ENCODE measurements at places on chromosomes 4 and X. TPM values are rescaled to one million over a fixed set of nuclear protein-coding genes. Genes with fewer than 3 reads are reported as not detected.
A peak's percentile ranks its signal among the peaks of the same experiment; 100 is the strongest.

GABRG1 gene
- not detected for total RNA-seq

- DNase-seq: peak; percentile 14
Observed at GRCh38 chrX:41596596-41596995, 92.2 kb upstream of the GPR34 start.

DNA sequence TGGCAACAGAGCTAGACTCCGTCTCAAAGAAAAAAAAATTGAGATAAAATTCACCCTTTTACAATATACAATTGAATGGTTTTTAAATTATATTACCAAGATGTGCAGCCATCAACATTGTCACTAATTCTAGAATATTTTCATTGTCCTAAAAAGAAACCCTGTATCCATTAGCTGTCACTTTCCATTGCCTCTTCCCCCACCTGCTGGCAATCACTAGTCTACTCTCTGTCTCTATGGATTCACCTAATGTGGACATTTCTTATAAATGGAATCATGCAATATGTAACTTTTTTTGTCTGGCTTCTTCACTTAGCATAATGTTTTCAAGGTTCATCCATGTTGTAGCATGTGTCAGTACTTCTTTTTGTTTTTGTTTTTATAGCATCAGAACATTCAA, 20.8 kb downstream of the ABHD18 start:
- no peak for DNase-seq

DNA sequence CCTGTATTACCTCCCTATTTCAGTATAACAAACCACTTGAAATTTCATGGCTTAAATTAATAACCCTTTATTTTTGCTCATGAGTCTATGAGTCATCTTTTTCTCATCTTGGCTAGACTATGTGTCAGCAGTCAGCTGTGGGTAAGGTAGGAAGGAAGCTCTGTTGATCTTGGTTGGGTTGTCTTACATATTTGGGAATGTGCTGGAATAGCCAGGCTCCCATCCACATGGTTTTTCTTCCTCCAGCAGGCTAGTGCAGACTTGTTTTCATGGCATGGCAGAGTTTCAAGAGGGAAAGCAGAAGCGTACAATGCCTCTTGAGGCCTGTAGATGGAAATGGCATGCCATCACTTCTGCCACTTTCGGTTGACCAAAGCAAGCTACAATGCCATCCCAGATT, 89.7 kb downstream of the LINC00632 start:
- peak; percentile 17 for DNase-seq

DNA sequence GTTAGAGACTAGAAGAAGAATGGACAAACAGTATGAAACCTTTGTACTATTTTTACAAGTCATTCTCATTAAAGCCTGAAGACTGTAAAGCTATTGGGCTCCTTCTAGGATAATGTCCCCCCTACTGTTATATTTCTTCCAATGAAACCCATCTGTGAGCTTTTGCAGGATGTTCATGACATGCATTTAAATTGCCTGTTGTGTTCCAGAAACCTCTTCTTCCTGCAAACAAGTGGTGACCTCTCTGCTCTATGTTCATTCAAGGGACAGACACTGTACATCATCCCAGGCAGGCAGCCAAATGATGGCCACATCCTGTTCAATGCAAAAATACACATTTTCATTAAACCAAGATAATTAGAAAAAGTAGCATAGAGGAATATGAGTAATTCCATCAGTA, 128.0 kb downstream of the C4orf33 start:
- no peak for DNase-seq

DNA sequence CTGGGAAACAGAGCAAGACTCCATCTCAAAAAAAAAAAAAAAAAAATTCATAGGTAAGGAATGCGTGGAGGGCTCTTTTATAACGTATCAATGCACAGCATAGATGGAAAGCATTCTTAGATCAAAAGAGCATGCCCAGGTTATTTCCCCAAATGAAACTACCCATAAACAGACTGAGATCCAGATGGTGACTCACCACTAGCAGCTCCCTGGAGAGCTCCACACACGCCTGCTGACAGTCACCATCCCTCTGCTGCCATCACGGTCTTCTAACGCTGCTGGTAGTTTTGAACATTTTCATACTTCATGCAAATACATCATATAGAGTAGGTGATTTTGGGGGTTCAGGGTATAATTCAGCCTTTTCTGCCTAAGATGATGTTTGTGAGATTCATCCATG, 136.9 kb downstream of the ASMT start:
- no peak for DNase-seq

Data from mammary epithelial cell (primary cell).